CD4-positive, alpha-beta memory T cell (primary cell): ENCODE measurements at places on chromosomes 3 and 15.

GRCh38 chr3:158460926-158461325, 110.1 kb upstream of the MLF1 start:
- DNase-seq = no peak

DNA sequence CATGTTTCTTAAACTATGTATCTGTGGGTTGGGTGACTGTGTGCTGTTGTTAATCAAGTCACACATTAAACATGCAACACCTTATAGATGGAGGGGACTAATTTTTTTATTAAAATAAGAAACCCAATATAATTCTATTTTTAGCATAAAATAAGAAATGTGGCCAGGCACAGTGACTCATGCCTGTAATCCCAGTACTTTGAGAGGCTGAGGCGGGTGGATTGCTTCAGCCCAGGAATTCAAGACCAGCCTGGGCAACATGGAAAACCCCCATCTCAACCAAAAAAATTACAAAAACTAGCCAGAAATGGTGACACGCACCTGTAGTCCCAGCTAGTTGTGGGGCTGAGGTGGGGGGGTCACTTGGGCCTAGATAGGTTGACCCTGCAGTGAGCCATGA, 1021.0 kb downstream of the EPHA3 start:
- no peak for DNase-seq

DNA sequence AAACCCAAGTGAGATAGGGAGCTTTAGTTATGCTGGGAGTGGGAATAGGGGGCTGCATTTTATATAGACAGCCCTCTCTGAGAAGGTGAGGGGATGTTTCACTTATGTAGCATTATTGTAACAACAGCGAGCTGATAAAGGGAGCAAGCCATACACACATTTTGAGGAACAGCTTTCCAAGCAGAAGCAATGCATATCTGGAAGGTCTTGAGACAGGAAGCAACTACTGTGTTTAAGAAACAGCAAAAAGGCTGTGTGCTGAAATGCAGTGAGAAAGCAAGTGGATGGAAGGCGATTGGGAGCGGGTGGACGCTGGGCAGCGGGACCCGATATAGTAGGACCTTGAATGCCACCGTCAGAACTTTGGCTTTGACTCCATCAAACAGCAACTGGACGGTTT, 155.9 kb upstream of the TBL1XR1 start:
- DNase-seq = no peak

DNA sequence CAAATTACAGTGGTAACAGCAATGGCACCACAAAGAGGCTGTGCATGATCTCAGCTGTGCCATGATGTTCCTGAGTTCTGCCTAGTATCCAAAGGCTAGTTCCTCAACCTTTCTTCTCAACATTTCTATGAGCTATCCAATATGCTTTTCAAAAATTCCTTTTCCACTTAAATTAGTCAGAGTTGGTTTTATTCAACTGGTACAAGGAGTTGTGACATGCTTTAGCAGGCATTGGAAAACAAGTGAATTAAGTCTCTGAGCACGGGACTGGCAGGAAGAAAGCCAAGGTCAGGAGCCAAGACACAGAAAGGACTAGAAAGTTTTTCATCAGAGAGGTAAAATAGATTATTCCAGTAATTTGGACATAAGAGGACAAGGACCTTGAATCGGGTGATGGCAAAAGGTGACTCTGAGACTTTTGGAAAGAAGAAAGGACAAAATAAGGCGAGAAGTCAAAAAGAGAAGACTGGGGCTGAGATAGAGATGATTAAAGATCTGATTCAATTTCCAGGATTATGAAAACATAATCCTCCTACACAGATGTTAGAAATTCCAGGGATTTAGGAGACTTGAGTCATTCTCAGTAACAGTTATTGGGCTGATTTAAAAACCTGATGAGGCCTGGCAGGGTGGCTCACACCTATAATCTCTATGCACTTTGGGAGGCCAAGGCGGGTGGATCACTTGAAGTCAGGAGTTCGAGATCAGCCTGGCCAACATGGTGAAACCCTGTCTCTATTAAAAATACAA, 36.1 kb downstream of the PBRM1 start:
- DNase-seq = no peak

DNA sequence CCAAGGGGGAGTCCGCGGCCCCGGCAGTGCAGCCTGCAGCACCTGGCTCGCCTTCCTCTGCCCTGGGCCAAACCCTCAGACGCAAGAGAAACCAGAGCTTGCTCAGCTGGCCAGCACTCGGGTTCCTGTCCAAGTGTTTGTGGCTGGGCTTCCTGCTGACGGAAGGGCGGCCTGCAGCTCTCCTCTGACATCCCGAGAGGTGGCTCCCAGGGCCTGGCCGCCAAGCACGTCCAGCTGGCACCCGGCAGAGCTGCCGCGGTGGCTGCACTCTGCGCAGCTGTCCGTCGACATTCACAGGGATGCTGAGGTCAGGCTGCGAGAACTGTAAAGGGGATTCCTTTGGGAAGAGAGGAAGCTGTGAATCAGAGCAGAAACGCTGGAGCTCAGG, 85.6 kb downstream of the CPN2 start:
- DNase-seq = no peak

DNA sequence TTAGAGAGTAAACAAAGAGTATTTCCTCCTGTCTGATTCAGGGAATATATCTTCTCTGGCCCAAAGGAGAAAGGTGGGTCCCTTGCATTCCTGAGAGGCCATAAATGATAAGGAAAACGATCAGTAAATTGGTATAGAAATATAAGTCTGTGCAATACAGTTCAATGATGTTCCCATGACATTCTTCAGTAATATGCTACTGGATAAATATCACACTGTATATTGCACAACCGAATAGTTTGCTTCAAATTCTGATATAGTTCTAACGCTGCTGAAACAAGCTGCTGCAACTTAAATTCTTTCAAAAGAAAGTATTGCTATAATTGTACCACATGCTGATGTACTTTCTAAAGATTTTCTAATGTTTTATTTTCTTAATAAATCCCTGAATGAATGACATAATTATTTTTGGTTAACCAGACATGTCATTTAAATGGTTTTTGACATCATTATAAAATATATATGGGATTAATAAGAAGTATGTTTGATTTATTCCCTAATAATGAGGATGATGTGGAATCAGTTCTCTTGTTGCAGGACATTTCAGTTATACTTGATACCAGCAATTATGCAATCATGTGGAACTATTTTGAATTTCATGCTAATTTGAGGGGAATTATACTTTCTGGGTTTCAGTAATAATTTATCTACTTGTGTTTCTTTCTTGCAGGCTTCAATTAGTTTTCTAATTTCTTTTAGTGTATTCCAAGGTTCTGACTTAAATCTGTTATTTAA, 44.9 kb downstream of the FGF7 start:
- DNase-seq = no peak

GRCh38 chr3:32882603-32883025, 64.8 kb downstream of the TRIM71 start:
- DNase-seq = peak; percentile 21

DNA sequence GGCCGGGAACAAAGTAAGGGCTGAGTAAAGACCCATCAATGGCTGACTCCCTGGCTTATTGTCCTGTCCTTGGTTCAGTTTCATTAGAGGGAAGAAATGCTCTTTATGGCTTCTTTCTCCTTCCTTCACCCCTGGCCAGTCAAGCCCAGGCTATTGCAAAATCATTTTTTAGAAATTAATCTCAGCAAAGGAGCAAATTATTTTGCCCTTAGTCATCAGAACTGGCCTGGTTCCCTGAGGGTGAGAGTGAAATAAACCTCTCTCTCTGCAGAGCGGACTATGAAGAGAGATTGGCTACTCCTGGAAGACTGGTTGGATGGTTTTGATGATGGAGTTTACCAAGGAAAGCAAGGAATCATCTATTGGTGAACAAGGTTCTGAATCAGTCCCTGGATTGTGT, 52.7 kb upstream of the OXTR start:
- DNase-seq = no peak

DNA sequence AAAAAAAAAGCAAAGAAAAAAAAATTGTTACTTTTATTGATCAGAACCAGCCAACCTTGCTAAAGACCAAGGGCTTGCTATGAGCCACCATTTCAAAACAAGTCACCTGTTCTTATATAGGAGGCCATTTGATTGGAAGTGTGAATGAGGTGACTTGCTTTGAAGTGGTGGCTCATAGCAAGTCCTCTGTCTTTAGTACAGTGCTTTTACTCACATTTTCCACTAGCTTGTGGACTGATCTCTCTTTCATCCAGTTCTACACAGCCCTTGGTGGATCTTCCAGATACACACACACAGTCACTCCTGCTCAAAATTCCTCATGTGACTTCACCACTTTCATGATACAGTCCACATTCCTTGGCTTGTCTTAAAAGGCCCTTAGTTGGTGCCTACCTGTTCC, 13.5 kb downstream of the CLSTN2 start:
- no peak for DNase-seq

DNA sequence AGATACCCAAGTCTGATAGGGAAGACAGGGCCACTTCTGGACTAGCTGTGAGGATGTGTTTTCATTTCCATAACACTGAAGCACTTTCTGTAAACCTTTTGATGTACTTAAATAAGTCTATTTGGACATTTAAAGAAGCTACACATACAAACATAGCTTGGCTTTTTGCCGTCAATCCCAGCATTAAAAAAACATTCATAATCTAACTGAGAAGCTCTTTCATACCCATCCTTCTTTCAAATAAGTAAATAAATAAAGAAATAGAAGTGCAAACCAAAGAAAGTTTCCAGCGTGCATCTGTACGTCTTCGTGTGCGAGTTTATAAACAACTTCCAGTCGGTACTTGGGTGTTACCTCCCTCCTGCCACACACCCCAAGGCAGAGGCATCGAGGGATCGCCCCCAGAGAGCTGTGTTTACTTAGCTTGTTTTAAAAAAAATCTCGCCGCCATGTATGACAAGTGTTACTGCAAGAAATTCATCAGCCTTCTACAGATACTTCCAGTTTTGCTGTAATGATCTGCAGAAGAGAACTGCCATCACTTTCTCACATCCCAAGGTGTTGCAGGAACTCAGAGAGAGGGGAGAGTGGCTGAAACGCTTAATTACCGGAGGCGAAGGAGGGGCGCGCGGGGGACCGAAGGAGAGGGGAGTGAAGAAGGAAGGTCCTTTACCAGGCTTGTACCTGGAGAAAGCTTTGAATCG, 9.0 kb upstream of the MEIS2 start:
- no peak for DNase-seq

DNA sequence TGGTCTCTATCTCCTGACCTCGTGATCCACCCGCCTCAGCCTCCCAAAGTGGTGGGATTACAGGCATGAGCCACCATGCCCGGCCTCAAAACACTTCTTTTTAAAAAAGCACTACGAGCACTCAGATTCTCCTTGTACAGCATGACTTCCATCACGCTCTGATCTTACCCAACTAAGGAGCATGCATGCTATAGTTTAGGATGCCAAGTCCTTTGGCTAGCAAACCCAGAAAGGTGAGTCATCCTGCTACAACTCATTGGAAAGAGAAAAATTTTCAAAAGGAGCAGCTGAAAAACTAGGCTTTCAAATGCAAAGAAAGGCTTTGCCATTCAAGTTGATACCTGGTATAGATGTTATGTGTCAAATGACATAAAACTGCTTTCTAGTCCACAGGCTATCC, 70.3 kb upstream of the PRICKLE2 start:
- DNase-seq = no peak

GRCh38 chr15:72796210-72796514, 12.6 kb upstream of the ADPGK start:
- DNase-seq = no peak

- DNase-seq = no peak
Observed at GRCh38 chr3:141071681-141072260, 20.6 kb downstream of the SPSB4 start.

DNA sequence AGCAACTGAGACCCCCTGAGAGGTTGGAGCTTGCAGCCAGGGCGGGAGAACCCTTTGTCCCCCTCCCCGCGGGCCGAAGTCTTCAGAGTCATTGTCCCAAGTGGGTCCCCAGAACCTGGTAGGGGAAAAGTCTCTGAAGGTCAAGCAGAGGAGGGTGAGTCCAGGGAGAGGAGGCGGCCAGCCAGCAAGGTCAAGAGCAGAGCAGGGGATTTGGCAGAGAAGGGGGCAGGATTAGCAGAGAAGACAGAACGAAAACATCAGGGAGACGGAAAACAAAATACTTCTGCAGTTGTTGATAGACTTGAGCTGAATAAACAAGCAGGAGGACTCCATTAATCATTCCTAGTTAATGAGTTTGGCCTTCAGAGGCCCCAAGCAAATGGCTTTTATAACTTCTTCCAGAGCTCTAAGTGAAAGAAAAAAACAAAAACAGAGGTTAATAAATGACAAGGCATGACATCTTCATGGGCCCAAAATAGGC, 66.7 kb downstream of the GRIP2 start:
- no peak for DNase-seq

GRCh38 chr3:8103954-8104353, 397.7 kb upstream of the LMCD1 start:
- DNase-seq = no peak

DNA sequence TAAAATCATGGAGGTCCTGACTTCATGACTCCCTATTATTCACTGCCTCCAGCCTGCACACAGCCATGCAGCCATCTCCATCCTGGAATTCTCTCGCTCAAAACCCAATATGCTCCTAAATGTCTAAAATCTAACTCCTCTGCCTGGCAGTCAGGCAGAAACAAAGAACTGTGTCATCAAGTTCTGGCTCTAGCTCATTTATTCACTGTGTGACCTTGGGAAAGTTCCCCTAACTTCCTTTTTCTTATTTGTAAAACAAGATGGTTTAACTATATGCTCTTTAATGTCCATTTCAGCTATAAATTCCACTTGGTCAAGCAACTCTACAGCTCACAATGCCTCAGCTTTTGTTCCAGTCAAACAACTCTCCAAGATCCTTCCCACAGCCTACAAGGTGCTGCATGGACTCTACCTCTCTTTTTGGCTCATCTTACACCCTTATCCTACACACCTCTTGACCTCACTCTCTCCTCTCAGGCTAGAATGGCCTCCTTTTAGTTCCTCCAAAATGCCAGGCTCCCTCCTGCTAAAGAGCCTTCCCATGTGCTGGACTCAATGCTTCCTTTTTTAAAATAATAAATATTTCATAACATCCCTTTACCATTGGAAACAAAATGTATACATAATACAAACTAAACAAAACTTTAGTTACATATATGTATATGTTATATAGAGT, 16.4 kb downstream of the PIK3CB start:
- no peak for DNase-seq

GRCh38 chr3:37934631-37935289, 55.8 kb upstream of the VILL start:
- no peak for DNase-seq

DNA sequence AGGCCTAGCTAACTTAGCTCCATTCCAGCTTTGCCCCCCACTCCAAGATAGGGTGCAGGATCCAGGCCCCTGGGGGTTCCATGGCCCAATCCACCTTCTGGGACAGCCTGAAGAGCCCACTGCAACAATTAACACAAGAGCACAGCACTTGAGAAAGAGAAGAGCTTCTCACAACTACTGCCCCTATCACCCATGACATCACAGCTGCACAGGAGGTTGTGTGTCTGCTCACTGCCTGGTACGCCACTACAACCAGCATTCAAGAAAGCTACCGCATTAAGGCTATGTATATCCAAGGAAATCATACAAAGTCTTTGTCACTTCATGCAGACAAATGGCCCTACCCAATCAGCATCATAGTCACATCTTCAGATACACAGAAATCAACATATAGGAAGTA, 62.0 kb downstream of the MYO5A start:
- no peak for DNase-seq
